ENCODE measurements at places on chromosomes 5 and 9. TPM values are rescaled to one million over a fixed set of nuclear protein-coding genes. Genes with fewer than 3 reads are reported as not detected.
A peak's percentile ranks its signal among the peaks of the same experiment; 100 is the strongest.

CCDC192 gene
- not detected for total RNA-seq

CATSPER3 gene
- total RNA-seq, result under 0.01 TPM

HEMGN gene
- total RNA-seq, result not detected

LURAP1L gene
- 6.1 TPM for total RNA-seq

RNF38 gene
- total RNA-seq, result 8.8 TPM

GRCh38 chr9:131950487-131950886, 129.2 kb downstream of the MED27 start:
- no peak for DNase-seq

DNA sequence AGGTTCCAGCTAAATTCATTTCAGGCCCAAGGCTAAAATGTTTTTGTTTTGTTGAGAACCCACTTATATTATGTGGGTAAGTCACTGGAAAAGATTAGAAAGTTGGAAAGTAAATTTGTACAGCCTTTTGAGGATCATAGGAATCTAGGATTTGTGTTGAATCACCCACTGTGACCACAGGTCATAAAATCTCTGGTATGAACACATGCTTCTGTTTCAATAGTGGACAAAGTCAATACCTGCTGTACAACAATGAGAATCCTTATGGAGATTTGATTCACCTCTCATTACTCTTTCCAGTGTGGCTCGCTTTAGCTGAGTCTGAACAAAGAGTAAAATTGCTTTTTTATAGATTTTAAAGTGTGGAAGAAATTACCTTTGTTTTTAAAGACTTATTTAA, 369.5 kb downstream of the TMEM167A start:
- no peak for DNase-seq

DNA sequence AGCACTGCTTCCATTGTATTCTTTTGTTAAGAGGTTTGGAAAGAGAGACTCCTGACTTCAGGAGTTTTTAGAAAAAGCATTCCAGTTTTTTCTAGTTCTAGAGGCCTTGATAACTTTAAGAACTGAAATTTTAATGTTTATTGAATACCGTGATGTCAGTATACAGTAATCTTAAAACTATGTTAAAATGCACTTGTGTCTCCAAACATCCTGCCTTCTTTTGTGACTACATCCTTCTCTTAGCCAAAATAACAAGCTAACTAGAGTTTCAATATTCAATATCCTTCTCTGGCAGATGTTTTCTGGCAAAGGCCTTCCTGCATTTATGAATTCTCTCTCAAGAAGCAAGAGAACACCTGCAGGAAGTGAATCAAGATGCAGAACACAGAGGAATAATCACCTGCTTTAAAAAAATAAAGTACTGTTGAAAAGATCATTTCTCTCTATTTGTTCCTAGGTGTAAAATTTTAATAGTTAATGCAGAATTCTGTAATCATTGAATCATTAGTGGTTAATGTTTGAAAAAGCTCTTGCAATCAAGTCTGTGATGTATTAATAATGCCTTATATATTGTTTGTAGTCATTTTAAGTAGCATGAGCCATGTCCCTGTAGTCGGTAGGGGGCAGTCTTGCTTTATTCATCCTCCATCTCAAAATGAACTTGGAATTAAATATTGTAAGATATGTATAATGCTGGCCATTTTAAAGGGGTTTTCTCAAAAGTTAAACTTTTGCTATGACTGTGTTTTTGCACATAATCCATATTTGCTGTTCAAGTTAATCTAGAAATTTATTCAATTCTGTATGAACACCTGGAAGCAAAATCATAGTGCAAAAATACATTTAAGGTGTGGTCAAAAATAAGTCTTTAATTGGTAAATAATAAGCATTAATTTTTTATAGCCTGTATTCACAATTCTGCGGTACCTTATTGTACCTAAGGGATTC, 43.1 kb downstream of the NDFIP1 start:
- peak; percentile 89 for DNase-seq

DNA sequence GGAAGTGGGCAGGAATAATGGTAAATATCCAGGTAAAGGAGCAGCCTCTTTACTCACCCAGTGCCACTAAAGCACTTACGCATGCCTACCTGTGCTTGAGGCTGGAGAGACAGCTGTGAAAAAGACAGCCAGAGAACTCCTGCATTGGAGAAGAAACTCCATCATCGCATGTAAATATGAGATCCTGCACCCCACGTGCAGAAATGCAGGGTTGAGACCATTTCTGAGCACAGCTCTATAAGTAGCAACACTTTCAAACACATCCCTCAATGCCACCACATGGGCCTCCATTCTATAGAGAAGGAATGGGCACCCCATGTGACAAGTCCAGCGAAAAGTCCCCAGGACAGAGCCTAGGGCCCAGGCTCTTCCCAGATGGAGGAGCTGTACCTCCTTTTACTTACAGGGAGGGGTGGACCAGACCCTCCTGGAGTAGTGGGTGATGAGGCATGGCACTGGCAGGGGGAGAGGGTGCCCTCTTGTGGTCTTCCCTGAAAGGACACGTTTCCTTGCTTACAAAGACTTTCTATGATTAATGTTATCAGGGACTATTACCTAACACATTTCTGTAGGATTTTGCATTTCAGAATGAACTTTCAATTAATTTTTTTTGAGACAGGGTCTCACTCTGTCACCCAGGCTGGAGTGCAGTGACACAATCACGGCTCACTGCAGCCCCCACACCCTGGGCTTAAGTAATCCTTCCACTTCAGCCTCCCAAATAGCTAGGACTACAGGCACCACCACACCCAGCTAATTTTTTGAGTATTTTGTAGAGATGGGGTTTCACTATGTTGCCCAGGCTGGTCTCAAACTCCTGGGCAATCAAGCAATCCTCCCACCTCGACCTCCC, 55.3 kb upstream of the IL17B start:
- DNase-seq, result peak; percentile 82

DNA sequence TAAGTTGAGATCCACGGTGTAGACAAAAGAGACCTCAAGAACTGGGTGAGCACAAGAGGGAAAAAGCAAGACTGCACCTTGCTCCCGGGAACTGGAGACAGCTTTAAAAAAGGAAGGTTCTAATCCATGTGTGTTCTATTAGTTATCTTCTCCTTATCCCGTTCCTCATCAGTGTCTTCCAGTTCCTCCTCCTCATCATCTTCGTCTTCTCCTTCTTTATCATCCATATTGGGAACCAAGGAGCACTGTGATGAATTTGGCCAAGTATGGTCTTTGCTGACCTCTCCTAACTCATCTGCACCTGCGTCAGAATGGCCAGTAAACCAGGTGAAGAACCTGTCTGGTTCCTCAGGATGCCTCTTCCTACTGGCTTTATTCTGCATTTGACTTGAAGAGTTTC, 22.1 kb downstream of the EHMT1 start:
- DNase-seq, result no peak

DNA sequence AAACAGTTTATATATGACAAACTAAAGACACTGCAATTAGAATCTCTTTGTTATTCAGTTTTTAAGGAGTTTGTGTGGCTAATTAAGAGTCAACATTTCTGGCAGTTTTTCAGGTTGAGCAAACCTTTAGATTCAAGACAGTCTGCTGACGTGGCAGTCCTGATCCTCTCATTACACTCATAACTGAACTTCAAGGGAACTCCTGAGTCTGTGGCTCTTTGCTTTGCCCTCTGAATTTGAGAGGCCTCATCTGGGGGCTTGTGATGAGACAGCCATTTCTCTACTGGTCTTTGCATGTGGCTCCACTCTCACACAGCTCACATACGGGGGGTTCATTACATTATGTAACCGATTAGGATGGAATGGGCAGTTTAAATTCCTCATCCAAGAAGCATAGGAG, 182.9 kb upstream of the MEF2C start:
- no peak for DNase-seq

DNA sequence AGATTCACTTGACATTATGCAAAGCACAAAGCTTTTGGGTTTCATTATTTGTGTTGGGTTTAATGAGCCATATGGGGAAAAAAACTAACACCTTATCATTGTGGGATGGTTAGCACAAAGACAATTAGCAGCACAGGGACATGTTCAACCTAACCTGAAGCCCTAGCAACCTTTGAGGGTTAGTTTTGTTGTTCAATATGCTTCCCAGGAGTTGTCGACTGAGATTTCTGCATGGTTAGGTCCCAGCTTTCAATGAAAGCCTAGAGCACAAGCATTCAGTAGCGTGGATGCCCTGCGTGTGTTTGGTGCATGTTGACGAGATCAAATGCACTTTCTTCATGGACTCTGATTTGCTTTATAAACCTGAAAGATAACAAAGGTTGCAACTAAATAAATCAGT, 565.2 kb upstream of the TLE4 start:
- no peak for DNase-seq

GRCh38 chr5:54655761-54656160, 138.2 kb downstream of the SNX18 start:
- no peak for DNase-seq

GRCh38 chr5:9765419-9766140, 135.4 kb upstream of the TAS2R1 start:
- DNase-seq, result peak; percentile 93

DNA sequence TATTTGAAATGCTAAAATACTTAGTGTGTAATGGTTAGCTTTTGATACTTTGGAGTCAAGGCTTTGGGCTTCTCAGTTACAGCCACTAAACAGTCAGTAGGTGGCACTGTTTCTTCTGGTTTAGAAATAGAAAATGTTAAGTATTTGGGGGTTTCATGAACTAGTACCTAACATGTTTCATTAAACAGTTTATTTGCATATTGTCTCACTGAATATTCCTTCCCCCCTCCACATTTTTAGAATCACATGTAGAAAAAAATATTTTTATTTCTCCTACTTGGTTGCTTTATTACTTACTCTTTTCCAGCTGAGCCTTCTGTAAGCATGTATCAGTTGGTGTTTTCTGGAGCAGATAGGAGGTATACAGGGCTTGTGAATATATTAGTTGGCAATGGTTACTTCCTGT, 48.0 kb downstream of the IPO11 start:
- peak; percentile 68 for DNase-seq

DNA sequence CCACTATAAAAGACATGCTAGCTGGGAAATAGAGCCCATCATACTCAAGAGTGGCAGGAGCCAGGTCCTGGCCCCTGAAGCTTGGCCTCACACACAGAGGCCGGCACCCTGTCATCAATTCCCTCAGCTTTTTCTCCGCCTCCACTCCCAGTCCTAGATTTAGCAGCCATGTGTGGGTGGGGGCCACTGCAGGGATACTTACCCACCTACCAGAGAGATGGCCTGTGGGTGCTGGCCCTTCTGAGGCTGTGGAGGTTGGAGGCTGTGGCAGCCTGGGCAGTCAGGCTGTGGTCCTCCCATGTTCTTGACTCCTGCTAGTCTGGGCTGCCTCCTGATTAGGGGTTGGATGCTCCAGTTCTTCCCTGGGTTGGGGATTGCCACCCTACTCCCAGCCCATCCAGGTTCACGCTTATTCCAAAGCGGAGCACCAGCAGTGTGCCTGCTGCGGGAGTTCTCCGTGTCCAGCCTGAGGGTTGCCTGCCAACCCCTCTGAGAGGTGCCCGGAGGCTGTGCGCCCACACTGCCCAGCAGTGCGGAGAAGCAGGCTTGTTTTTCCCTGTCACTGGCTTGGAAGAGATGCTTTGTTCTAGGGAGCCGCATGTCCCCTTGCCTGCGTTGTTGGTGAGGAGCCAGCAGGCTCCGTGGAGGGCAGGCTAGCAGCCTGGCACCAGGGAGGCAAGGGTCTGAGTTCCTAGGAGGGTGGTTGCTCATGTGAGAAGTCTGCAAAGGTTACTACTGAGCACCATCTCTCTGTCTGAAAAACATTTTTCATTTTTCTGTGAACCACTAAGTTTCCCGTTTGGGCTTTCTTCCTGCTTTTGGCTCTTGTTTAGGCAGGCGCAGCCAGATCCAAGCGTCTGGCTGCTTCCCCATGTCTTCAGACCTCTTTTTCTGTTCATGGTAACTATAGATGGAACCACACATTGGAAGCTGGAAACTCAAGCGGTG, 7.5 kb downstream of the SLC22A5 start:
- DNase-seq, result no peak

DNA sequence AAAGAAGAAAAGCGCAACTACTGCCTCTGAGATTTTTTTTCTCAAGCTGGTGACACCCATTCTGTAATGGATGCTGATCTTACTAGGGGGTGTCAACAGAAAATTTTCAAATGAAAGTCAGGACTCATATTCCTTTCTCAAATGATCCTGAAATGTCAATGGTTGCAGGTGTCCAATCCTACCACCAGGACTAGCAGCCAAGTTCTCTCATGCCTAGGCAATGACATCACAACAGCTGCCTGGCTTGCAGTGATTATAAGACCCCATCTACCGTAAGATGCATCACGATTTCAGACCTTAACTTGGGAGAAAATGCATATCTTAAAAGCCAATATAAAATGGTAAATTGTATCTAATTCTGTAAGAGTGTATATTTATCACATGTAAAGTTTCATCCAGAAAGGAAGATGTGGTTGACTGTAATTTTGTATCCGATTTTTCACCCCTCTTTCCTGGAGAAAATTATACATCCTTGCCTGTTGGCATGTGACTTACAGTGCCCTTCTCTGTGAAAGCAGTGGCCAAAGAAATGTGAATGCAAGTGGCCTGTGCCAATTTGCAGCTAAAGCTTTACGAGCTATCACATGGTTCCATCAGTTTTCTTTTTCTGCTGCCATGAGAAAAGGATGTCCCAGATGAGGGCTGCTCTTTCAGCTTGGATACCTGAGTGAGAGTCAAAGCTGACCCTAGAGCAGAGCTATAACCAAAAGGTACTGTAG, 104.4 kb downstream of the DENND1A start:
- DNase-seq, result peak; percentile 53

DNA sequence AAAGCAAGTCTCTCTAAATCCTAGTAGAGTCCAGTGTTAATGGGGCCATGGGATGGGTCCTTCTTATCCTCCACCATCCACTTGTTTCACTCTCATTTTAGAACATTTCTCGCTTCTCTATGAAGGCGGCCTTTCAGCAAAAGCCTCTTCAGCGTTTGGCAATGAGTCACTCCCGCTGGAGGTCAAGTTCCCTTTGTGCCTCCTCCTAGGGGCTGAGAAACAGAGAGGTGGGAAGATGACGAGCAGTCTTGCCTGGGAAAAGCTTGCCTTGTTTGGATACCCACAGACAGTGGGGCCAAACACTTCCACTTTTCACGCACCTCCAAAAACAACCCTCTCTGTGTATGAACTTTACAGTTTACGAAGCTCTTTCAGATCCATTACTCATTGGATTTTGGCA, 168.8 kb downstream of the GABBR2 start:
- peak; percentile 70 for DNase-seq

GRCh38 chr5:53783624-53784228, 223.3 kb downstream of the NDUFS4 start:
- no peak for DNase-seq

DNA sequence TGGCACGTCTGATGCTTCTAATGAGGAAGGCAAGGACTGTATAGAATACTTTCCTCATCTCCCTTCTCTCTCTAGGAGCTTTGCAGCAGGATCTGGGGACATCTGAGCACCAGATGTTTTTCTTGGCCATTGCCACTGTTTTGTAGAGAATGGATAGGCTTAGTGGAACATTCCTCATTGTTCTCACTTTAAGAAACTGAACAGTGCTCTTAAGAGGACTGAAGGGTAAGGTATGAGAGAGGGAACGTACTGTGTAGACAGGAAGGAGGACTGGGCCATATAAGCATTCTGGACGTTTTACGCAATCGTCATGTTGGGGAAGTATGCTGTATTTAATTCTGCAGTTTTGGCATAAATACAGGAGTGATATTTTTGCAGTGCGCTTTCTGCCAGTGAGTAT, 70.6 kb downstream of the SMARCA2 start:
- DNase-seq, result peak; percentile 36

- no peak for DNase-seq
These were observed 85.1 kb downstream of the AMBP start for GRCh38 chr9:113992994-113993393.

- peak; percentile 1 for DNase-seq
These were observed 40.6 kb downstream of the ZNF883 start for GRCh38 chr9:112971415-112971814.

Data from IMR-90 (cell line).